Right renal cortex interstitium (tissue), 3 donors: ENCODE measurements at places on chromosomes 3 and 15.
A peak's percentile ranks its signal among the peaks of the same experiment; 100 is the strongest.

DNA sequence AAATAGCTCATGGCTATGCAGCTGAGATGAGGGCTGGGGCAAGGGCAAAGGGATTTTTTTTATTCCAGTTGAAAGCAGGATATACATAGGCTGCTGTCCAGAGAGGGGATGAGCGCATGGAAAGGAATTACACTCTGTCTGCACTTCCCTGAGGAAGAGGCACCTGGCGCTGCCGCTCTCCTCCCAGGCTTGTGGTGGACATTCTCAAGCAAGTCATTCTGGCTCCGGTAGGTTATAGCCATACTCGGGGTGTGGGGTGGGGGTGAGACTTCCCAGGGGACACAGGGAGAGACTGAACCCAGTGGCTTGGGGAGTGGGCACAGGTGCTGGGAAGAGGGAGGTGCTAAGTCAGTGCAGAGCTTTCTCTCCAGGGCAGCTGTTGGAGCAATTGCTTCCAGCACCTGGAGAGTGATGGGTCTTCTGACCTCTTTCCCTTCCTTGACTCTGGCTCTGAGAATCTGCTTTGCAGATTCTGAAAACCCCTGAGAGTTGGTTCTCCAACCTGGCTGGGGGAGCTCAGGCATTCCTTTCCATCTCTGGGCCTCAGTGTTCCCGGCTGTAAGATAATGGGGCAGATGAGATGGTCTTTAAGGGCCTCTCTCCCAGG, 24.3 kb downstream of the CYP8B1 start:
- no peak for DNase-seq

DNA sequence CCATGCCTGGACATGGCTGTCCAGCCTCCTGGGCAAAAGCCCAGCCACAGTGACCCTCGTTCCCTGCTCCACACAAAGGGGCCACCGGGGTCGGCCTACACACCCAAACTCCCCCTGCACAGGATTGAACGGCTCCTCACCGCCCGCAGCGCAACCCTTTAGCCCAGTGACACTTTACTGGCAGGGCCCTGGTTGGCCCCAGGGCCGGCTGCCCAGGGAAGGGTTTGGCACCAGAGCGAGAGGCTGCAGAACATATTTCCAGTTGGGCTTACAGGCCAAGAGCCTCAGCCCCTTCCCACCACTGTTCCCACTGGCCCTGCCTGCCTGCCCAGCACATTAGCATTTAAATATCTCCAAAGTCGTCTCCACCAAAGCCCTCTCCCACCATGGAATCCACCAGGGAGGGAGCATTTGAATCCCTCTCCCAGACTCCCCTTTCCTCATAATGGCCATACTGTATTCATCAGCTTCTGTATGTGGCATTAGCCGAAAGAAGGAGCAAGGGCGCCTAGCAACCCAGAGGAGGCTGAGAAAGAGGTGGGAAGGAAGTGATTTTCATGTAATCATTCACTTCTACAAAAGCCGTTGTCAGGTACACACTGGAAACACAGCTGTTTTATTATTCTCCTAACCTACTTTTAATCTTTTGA, 85.4 kb downstream of the SLC6A11 start:
- DNase-seq: no peak

DNA sequence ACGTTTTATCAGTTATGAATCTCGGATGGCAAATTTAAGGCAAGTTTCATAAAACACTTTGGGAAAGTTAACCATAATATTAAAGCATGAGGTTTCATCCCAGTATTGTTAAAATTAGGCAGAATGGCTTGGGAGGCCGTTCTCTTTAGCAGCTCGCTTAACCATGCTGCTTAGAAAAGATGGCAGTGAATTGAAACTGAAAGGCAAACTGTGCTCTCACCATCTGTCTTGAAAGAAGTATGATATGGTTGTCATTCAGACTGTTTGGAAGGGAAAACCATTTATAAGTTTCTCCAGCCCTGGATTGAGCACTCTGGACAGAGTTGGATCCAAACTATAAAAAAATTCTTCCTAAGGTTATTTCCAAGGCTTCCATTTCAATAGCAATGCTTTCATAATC, 332.3 kb upstream of the SUCLG2 start:
- DNase-seq: no peak

DNA sequence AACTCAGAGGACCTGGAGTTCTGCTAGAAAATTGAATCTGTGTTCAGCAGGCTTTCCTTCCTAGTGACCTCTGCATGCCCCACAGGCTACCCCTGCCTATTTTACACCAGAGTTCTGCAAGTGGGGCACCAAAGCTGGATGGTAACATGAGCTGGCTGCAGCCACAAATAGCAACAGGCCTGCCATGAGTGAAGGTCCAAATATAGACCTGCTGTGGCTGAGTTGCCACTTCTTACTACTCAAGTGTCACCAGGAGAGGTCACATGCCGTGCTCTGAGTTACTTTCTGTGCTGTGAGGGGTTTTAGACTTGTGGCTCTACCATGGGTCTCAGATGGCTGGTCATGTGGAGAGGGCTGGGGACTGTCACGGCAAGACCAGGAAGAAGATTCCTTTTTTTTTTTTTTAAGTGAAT, at the start of gene FSD2:
FSD2 (minus strand) TSS at position 76 of the 413 bp plus-strand sequence. CDS start 18,679 bp downstream, outside the sequence.
- DNase-seq: no peak

DNA sequence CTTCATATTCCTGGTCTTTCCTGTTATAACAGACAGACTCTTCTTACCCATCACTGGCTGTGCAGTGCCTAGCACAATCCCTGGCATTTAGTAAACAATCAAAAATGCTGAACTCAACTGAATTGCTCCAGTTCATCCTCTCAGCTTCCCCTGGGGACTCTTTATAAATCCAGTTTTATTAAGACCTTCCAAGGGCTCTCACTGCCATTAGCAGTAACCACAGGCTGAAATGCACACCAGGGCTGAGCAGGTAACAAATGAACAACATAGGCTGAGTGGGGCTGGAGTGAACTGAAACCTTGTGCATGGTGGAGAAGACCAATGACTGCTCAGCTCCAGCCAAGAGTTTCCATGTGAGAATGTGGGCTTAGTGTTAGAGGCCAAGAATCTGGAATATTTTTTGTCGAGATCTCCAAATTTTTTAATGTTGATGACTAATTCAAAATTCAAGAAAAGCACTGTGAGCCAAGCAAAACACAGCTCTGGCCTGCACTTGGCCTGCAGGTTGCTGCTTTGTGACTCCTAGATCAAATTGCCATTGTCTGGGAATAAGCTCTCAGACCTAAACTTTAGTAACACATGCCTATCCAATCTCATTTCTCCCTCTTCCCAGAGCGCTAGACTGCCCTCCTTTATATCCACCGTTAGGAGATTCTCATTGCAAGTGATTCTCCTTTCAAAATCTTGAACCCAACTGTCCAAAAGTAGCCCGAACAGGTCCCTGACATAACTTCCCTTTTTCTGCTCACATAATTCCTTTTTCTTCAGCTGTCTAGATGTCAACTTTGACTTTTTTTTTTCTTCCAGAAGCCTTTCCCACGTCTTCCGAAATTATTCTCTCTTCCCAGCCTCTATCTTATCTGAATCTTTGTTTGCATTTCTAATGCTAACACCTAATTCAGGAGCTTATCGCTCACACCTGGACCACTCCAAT, 7.4 kb downstream of the SQOR start:
- no peak for DNase-seq

DNA sequence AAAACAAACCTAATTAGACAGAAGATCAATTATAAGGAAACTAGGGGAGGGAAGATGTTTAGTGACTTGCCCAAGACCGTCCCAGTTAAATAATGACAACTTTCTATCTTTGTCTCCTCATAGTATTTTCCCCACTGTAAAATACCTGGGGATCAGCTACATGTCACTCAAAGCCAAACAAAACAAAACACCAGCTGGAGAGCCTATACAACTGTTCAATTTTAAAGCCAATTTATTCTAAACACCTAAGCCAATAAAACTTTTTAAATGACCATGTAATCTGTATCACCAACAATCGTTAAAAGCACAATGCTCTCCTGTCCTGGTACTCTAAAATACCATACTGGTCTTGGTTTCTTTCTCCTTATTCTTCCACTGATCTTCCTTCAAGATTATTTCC, 168.4 kb downstream of the STAG1 start:
- DNase-seq: no peak

GRCh38 chr3:57796261-57796660, 40.2 kb downstream of the SLMAP start:
- no peak for DNase-seq

- DNase-seq: no peak
These were observed 40.5 kb downstream of the HCN4 start for GRCh38 chr15:73328149-73328820.

- no peak for DNase-seq
These were observed 106.5 kb downstream of the NR2E3 start for GRCh38 chr15:71916834-71917233.

DNA sequence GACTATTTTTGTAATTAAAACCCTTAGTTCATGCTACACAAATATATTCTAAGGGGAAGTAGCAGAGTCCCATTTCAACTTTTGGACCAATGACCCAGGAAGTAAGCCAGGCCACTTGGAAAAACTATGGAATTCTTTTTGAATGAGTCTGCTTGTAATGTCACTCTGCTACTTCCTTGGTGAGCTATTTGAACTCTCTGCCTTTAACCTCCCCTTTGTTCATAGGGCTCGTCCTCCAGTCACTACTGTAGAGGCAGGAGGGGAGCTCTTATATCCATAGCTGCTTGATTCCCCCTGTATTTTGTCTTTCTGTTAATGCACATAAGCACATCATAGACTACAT, 119.6 kb downstream of the UACA start:
- no peak for DNase-seq

- peak; percentile 48 for DNase-seq
These were observed 42.5 kb downstream of the MCF2L2 start for GRCh38 chr3:183385698-183386613.

DNA sequence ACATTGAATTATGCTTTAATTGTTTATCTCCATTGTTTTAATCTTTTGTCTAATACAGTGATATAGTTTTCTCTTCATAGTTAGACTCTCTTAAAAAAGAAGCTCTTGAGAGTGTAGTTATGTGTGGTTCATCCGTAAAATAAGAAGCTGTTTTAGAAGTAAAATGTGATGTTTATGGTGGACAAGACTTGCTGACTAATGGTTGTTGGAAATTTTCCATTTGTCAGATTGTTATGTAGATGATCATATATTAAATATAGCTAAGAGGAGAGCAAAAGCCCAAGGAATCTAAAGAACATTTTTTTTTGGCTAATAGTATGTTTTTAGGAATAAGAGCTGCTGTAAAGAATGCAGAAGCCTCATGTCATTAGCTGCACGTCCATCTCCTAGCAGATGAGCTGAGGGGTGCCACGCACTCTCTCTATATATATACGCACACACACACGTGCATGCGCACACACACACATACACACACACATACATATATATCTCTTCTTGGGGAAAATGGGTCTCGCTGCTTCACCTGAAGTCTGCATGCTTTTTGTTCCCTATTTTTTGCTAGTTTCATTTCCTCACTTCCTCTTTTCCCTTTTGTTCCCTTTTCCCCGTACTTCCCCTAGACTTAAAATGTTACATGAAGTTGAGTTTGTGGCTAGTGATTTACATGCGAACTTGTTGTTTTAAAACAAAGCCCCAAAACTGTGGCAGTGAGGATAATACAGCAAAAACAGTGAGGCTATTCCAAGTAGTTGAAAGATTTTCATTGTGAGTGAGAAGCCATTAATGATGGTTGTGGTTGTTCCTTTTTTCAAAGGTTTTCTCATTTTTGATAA, 107.8 kb downstream of the MBNL1 start:
- DNase-seq: no peak

GRCh38 chr3:172690936-172691335, 19.9 kb downstream of the NCEH1 start:
- DNase-seq: no peak

- DNase-seq: no peak
These were observed 293.4 kb upstream of the TBC1D5 start for GRCh38 chr3:18035641-18036449.

DNA sequence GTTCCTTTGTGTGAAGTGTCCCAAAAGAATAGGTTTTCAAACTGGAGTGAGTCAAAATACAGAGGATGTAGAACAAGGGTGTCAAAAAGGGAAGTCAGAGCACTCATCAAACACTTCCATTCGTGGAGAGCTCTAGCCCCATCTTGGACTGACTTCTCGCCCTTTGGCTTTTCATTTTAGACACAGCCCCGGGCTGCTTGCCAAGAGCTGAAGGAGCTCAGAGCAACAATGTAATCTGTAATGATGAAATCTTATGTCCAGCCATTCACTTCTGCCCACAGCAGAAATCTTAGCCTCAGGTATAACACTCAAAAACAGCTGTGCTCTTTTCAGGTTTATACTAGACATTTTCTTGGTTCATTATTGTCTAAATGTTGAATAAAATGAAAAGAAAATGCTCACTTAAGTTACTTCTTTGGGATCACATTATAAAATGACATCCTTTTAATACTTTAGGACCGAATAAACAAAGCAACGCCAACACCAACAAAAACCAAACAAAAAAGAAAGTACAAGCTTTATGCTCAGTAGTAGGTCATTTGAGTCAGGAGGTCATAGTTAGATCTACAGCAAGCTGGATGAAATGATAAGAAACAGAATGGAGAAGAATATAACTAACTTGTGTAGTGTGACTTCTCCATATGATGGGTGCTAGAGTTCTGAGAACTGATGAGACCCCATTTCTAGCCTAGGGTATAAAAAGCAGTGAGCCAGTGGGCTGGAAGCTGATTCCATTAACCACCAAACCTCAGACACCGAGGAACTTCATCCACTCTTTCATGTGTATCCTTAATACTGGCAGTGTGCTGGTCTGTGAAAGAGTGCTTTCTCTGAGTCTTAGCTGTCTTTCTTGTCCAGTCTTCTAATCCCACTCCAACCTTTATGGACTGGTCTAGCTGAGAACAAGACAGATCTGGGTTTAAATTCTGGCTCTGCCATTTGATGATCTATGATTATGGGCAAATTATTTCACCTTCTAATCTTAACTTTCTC, 131.8 kb upstream of the SLC7A14 start:
- no peak for DNase-seq

DNA sequence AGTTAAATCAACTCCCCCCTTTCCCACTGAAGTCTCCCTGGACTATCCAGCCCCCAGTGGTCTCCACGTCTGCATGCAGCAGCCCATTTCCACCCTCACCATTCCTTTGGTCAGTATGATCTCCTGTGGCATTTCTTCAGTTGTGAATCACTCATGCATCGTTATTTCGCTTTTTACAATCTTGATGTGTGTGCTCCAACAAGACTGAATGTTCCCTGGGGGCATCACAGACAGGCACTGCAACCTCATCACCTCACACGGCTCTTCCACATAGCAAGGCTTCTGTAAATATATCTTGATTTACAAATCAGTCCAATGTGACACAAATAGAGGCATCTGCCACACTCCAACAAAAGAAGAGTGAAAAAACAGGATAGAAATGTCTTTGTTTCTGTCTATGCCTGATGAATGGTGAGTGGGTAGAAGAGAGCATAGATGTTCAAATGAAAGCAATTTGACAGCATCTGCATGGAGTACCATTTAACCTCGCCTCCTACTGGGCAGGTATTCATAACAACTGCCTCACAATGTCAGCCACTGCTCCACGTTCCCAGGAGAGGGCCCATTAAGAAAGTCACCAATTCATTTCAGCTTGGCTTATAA, 5.2 kb downstream of the HEG1 start:
- no peak for DNase-seq

- DNase-seq: no peak
These were observed 25.9 kb downstream of the TRIM71 start for GRCh38 chr3:32843510-32844321.
